ENCODE measurements at places on chromosomes 3 and 15.

DNA sequence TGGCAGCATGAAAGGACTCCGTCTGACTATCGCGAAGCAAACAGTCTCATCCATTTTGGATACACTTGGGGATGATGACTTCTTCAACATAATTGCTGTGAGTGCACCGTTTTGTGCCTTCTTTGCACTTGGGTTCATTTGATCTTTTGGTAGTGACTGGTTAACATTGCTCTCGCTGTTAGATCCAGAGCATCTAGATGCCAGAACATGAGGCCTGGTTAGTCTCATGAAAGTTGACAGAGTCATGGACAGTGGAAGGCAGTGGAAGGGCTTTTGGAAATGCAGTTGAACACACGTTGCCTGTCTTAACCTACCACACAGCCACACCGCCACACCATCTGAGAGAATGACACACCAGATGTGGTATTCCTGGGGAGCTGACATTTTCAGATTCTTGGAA is 357.9 kb downstream of the LRTM1 start:
- no peak for DNase-seq

- no peak for DNase-seq
Measured at GRCh38 chr3:2915826-2916225, 194.3 kb downstream of the IL5RA start.

DNA sequence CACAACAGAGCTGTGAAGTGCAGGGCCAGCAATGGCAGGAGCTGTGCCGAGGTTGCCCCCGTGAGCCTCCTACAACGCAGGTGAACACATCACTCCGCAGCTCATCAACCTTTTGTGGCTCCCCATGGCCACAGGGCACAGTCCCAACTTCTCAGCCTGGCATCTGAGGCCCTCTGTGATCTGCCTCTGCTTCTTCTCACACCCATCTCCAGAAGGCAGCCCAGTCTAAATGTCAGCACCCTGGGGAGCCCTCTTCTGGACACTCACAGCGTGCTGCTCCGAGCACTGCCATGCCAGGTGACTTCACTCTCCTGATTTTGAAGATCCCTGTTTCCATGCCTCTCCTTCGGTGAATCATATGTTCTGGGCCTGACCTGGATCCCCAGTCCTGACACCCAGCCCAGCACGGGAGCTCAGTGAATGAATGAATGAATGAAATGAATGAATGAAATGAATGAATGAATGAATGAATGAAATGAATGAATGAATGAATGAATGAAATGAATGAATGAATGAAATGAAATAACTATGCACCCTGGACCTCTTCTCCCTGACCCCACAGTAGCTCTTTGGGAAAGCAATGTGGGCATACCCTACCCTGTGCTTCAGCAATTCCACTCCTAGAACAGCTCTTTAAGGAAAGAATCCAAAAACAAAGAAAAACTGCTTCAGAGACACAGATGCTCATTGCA is 17.9 kb upstream of the SKIC8 start:
- peak; percentile 33 for DNase-seq

DNA sequence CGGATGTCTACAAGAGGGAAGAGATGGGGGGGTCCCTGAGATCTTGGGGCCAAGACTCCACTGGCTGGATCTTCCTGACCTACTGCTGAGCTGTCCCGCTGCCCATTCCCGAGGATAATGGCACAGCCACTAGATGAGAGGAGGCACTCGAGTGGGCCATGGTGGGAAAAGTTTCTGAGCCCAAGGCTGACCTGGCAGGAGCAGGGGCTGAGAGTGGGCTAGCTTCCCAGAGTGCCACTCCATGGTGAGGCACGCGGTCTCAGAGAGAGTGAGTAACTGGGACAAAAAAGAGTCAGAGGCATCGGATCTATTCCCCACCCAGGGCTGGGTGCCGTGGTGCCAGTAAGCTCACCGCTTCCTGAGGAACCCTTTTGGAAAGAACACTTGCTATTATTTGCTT is 10.9 kb downstream of the SLC51B start:
- no peak for DNase-seq

- DNase-seq, result no peak
Measured at GRCh38 chr3:124303305-124303910, 311.5 kb upstream of the ROPN1 start.

DNA sequence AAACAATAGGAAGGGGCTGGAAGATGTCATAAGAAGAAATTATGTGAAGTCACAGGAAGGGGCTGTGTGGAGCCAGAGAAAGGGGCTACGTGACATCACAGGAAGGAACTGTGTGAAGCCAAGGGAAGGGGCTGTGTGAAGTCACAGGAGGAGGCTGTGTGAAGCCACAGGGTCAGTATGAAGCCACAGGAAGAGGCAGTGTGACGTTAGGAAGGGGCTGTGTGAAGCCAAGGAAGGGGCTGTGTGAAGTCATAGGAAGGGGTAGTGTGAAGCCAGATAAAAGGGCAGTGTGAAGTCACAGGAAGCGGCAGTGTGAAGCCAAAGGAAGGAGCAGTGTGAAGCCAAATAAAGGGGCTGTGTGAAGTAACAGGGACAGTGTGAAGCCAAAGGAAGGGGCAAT is 32.5 kb downstream of the GASK1A start:
- DNase-seq, result no peak

DNA sequence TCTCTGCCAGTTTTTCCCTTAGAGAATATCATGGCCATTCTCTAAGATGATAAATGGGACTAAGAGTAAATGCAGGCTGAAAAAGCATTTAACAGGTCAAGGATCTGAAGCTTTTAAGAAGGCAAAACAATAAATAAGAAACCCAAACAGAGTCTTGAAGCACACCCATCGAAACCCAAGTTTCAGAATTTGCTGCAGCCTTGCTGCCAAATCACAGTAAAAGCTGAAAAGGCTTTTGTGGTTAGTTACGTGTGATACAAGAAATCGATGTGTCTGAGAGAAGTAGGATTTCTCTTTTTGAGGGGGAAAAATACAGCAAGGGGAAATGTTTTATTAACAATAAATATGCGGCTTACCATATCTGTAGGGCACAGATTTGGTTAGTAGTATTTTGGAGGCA is 92.0 kb downstream of the IGF1R start:
- no peak for DNase-seq

DNA sequence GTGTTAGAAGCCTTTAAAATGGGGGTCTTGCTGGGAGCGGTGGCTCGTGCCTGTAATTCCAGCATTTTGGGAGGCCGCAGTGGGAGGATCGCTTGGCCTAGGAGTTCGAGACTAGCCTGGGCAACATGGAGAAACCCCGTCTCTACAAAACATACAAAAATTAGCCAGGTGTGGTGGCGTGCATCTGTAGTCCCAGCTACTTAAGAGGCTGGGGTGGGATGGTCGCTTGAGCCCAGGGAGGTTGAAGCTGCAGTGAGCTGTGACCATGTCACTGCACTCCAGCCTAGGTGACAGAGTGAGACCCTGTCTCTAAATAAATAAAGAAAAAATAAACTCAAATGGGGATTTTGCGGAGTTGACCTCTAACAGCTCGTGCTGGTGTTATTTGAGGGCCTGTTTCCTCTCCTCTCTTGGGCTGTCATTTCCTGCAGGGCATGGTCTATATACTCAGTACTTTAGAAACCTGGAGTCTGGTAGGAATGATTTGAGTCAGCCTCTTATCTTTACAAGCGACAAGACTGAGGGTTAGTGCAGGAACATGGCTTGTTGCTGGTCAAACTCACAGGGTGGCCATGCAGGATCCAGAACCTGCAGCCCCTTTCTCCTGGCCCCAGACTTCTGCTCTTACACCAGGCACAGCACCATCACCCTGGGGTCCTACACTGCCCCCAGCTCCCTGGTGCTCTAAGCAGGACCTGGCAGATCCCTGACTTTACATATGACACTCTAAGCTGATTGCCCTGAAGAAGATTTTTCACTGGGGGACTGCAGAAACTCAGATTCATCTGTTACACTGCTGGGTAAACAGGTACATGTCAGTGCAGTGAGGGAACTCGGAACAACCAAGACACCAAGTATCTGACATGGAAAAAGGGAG is 15.1 kb downstream of the EHD4 start:
- no peak for DNase-seq

- peak; percentile 33 for DNase-seq
Measured at GRCh38 chr3:181718987-181719911, 7.5 kb downstream of the SOX2 start.

- peak; percentile 95 for DNase-seq
Measured at GRCh38 chr3:40871394-40871793, 327.9 kb upstream of the CTNNB1 start.

GRCh38 chr3:82329300-82329699 is 567.9 kb upstream of the GBE1 start:
- peak; percentile 9 for DNase-seq

DNA sequence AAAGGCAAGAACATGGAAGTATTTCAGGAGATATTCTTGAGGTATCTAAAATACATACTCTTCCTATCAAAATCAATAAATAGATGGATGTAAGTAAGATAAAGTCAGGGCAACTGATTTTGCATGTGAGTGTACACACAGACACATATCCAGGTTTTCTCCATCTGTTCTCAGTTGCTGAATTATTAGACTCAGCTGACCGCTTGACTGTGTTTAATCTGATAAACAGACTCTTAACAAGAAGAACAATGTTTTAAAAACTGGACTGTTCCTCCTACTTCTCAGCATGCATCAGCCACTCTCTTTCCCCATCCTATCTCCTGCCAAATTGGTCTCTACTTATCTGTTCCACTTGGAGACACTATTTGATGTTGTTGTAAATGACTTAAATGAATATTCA is 73.5 kb downstream of the GOLGA8G start:
- no peak for DNase-seq

DNA sequence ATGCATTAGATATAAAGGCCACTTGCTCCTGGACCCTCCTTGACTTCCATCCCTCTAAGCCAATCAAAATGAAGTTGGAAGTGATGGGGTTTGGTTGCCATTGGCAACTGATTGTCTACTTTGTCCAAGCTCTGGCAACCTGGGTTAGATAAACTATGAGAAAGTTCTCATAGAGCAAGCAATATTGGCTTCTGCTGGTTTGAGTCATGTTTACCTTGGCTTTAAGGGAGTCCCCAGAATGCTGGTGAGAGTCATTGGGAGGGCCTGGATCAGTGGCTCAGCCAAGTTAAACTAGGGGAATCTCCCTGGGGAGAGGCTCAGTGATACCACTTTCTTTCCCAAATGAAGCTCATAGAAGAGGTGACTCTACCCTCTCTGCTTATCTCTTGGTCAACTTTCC is 176.3 kb upstream of the ROPN1 start:
- DNase-seq, result no peak

GRCh38 chr3:112314649-112315048 is 18.3 kb upstream of the CD200 start:
- no peak for DNase-seq
